ENCODE measurements at places on chromosomes 1 and 21.
A peak's percentile ranks its signal among the peaks of the same experiment; 100 is the strongest.

DNA sequence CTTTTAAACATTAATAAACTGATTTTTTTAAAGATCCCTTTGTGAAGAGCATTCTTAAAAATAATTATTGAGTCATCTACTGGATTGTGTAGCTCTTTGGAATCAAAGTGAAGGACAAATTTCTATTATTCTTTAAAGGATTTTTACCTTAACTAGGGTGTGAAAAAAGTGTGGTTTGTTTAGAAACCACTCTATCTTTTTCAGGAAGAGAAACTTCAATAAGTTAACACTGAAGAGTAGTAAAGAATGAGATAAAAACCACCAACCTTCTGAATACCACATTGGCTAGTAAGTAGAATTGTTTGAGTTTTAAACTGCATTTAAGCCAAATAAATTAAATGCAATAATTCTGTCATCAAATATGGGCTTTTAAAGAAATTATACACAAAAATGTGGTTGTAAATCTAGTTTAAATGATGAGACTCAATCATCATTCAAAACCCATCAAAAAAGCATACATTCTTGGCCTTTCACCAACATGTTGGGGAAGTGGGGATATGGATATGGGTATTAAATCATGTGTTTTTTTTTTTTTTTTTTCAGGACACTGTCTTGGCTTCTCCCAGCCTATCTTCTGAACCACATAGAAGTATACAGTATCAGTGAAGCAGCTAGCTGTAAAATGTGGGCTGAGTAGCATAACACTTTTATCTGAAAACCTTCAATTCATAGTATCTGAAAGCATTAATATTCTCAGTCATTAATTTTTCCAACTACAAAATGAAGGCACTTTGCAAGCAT, 4.8 kb downstream of the S1PR1 start:
- DNase-seq, result no peak

GRCh38 chr1:14614341-14614740, 15.9 kb downstream of the KAZN start:
- no peak for DNase-seq

- DNase-seq, result no peak
These were observed 5.1 kb upstream of the LHX9 start for GRCh38 chr1:197911857-197912696.

- no peak for DNase-seq
These were observed 6.4 kb downstream of the GABRD start for GRCh38 chr1:2025491-2025981.

GRCh38 chr1:91672601-91673161, 172.0 kb downstream of the CDC7 start:
- DNase-seq, result no peak

- DNase-seq, result no peak
These were observed 88.4 kb downstream of the DPYD start for GRCh38 chr1:97832481-97832880.

DNA sequence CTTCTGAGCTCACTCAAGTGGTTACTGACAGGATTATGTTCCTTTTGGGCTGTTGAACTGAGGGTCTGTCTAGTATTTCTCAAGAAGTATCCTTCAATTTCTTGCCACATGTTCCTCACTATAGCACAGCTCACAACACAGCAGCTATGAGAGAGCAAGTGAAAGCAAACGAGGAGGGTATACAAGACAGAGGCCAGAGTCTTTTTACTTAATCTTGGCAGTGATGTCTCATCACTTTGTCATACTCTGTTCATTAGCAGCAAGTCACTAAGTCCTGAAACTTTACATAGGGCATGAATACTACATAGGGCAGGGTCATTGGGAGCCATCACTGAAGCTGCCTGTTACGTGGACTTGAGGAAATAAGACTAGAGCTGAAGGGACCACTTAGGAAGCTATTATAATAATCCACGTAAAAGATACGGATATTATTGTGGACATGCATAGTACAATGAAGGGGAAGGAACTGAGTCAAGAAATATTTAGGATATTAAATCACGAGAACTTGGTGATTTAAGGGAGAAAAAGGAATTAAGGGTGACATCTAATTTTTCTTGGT, 63.7 kb downstream of the SLC30A7 start:
- DNase-seq, result no peak

DNA sequence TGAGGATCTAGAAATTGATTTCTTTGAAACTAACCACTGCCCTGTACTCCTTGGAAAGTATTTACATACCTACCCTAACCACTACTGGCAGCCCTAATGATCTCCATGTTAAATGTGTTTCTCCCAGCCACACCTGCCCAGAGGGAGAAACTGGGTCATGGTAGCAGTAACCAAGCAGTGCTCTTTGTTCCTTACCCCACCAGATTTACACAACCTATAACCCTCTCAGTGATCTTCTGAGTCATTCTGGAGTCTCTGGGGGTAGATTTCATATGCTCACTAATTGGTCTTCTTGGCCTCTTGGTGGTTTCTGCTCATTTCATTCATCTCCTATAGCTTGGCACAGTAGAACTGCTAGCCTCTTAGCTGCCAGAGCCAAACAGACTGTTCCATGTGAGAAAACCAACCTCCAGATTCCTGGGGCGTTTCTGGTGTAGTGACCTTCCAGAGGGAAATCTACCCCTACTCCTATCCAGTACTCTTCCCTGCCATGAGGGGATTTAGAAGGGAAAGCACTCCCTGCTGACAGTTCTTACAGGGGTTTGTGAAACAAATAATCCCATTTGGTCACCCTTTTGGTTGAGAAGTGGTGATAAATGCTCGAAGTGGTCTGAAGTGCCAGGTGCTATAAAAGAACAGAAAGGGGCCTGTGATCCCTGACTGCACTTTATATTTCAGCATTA, 36.2 kb upstream of the LRIG2 start:
- DNase-seq, result no peak

GRCh38 chr1:94182191-94182590, 55.2 kb downstream of the ARHGAP29 start:
- no peak for DNase-seq

GRCh38 chr1:116853680-116854402, 55.9 kb upstream of the PTGFRN start:
- no peak for DNase-seq

- no peak for DNase-seq
These were observed at the start of gene CAPN9 for GRCh38 chr1:230747127-230747730. CAPN9 (plus strand) TSS chr1:230747388; CDS start chr1:230747497, 109 bp downstream.

GRCh38 chr21:45413922-45414321, 9.0 kb downstream of the COL18A1 start:
- DNase-seq, result no peak

DNA sequence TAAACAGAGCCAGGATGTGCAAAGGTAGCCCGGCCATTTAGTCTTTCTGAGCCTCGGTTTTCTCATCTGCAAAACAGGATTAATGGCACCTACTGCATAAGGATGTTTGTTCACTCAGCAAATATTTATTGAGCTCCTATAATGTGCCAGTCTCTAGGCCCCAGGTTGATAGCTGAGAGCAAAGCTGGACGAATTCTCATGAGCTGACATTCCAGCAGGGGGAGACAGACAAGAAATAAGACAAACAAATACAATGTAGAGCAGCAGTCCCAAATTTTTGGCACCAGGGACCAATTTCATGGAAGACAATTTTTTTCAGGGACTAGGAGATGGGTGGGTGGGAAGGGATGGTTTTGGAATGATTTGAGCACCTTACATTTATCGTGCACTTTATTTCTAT, 74.3 kb upstream of the PAX7 start:
- DNase-seq, result no peak

DNA sequence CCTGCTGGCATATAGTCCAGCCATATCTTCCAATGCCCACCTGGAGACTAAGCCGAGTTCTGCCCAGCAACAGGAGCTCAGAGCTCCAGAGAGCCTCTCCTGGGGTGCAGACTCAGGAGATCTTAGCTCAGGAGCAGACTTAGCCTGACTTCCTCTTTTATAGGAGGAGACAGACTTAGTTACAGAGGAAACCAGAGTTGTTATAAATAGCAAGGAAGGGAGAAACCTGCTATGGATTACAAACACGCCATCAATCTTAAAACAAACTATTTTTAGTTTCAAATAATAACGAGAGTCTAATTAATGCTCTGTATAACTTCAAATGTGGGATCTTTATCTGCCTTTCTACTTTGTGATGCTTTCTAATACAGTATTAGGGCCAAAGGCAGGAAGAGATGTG, 3.3 kb upstream of the KIF21B start:
- DNase-seq, result no peak

DNA sequence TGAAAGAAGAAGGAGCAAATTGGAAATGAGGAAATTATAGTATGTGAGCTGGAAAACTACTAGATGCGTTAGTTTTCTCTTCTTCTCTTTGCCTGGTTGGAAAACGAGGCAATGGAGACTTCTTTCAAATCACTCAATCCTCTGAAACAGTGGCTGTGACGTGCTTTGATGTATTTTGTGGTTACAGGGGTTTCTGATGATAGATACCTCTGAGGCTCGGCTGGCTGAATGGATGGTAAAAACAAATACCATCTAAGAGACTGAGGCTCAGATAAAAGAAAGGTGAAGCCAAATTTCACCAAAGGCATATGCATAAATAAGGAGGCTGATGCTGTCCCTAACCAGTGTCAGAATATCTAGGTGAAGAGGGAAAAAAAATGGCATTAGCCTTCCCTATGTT, 15.1 kb downstream of the MAB21L3 start:
- DNase-seq, result no peak

DNA sequence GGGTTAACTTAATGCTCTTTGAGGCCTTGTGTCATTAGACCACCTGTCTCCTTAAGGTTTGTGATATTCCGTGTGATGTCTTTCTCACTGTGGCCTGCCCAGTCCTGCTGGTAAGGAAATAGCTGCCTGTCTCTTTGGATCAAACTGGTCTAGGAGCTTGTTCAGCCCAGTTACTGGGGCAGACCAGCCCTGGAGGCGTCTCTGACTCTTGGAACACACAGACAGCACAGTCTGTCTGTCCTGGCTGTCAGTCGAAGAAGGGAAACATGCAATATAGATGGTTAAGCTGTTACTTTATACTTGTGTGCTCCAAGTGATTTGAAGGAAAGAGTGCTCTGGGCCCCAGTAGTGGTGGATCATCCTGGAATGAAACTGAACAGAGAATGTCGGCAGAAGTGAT, 20.4 kb downstream of the PBX1 start:
- no peak for DNase-seq

- no peak for DNase-seq
These were observed at the start of gene S100A12 for GRCh38 chr1:153375511-153375910. S100A12 (minus strand) TSS chr1:153375621; CDS start chr1:153374592, 1,029 bp downstream.

DNA sequence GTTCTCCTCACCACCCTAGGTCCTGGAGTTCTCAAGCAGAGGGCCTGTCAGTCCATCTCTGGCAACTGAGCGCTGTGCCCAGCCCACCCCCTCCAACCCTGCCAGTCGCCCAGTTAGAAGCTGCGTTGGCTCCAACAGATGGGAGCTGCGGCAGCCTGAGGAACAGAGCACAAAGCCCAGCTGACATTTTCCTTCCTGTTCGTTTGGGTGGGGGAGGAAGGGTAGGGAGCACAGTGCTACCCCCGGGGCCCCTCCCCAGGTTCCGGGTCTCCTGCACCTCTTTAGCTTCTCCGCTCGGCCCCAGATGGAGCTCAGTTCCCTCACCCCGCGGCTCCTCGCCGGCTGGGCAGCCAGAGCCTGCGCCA, 1.4 kb downstream of the LRRN2 start:
- DNase-seq, result no peak

- no peak for DNase-seq
These were observed 4.4 kb downstream of the DVL1 start for GRCh38 chr1:1344655-1345361.

GRCh38 chr1:93904228-93904627, 5.0 kb downstream of the GCLM start:
- DNase-seq, result no peak

- DNase-seq, result no peak
These were observed 396.7 kb downstream of the PTPRU start for GRCh38 chr1:29632806-29633615.

- DNase-seq, result no peak
These were observed 478.6 kb downstream of the PCP4 start for GRCh38 chr21:40345711-40346321.

DNA sequence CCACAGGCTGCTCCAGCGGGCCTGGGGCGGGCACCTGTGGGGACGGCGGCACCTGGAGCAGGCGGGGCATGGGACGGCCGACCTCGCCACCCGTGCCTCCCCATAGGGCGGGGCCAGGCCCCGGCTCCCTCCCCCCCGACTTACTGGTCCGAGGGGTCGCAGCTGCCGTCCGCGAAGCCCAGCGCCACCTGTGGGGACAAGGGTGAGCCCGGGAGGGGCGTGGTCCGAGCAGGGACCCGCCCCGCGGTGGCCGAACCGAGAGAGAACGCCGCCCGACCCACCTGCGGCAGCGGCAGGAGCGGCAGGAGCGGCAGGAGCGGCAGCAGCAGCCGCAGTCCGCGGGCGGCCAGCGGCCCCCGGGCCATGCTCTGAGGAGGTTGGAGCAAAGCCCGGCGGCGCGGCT, at the start of gene TMEM52:
Gene TMEM52 (minus strand): TSS at position 379 of the 403 bp plus-strand sequence. CDS start 14 bp downstream, at position 365.
- no peak for DNase-seq

GRCh38 chr1:156801409-156802121, 15.1 kb downstream of the SH2D2A start:
- DNase-seq, result no peak

DNA sequence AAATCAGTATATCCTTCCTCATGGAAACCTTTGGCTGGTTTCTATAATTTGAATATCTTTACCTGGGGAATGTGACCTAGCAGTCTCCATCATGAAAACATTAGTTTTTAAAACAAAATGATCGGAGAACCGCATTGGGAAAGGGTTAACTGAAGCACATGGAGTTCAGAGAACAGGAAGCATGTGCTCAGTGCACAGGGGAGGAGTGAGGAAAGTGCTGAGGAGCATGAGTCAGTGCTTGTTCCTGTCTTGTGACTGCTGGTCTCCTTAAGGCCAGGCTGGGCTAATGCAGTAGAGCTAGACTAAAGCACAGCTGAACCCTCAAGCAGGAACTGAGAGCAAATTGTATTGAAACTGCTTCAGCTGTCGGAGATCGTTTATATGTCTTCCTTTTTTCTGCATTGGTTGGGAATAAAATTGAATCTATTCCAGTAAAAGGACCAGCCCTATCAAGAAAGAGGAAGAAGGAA, 5.8 kb downstream of the IFI16 start:
- peak; percentile 78 for DNase-seq

GRCh38 chr21:33025489-33026442, at the start of gene OLIG2:
OLIG2 (plus strand) TSS chr21:33025935; CDS start chr21:33026863, 928 bp downstream.
- no peak for DNase-seq

- no peak for DNase-seq
These were observed 29.1 kb downstream of the THRAP3 start for GRCh38 chr1:36253161-36253862.

DNA sequence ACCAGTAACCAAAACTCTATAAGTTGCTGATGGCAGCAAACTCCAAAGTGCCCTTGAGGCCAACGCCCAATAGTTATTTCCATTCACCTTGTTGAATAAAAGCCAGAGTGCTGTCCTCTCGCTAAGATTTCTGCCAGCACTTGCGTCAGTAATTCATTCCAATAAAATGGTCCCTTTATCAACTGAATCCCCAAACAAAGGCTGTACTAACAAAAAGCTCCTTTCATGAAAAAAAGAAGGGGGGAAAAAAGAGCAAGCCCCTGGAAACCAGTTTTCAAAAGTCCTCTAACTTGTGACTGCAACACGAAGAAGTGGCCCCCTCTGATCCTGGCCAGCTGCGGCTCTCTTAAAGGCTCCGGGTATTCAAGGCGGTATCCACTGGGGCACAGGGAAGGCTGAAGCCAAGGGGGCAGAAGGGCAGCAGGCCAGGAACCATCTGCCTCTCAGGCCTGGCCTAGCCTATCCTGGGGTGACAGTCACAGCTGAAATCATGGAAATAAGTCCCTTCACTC, 55.8 kb upstream of the ZNF326 start:
- DNase-seq, result no peak

GRCh38 chr1:172727956-172728603, 69.2 kb downstream of the FASLG start:
- no peak for DNase-seq

Data from stimulated activated naive B cell treated with anti-CD40 and anti-IgM and Interleukin-4, amounts not matched to agents 10 μg/mL and 1 μg/mL and 100 μg/mL, for 72 hours (primary cell).